Activated naive CD4-positive, alpha-beta T cell treated with anti-CD3 and anti-CD28 coated beads, Interleukin-2, amount 50 U/mL, for 72 hours (primary cell): ENCODE measurements at places on chromosomes 5 and 9. TPM values are rescaled to one million over a fixed set of nuclear protein-coding genes. Genes with fewer than 3 reads are reported as not detected.
A peak's percentile ranks its signal among the peaks of the same experiment; 100 is the strongest.

KLF4 gene
- 1.8 TPM for total RNA-seq

PCDHGA1 gene
- total RNA-seq = 0.11 TPM

- no peak for DNase-seq
Observed at GRCh38 chr9:93012963-93013855, 45.3 kb upstream of the SUSD3 start.

GRCh38 chr5:6411141-6411540 is 32.8 kb upstream of the MED10 start:
- DNase-seq = no peak

DNA sequence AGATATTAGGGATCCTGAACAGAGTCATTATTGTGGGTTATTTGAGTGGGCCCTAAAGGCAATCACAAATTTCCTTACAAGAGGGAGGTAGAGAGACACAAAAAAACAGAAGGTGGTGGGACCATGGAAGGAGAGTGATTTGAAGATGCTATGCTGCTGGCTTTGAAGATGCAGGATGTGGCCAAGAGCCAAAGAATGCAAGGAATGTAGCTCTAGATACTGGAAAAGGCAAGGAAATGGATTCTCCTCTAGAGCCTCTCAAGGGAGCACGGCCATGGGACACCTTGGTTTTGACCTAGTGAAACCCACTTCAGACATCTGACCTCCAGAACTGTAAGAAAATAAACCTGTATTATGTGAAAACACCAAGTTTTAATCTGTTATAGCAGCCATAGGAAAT is 53.8 kb downstream of the TTC39B start:
- DNase-seq = no peak

DNA sequence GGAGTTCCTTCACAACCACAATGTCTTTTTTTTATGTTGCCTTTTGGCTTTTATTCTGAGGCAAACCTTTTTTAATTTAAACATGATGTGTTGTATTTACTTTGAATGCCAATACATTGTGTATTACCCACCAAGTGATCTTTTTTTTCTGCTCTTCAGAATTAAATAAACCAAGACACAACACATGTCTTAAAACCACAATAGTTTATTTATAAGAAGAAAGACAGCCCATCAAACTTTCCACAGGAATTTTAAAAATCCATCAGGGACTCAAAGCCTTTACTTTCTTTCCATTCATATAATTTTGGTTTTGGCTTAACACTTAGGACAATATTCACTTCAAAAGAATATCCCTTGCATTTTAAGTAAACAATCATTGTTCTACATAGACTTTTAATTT is 321.8 kb upstream of the MEF2C start:
- no peak for DNase-seq

- no peak for DNase-seq
Observed at GRCh38 chr9:129983891-129984290, 59.1 kb downstream of the FNBP1 start.

SLCO6A1 gene
- total RNA-seq = not detected

MLANA gene
- total RNA-seq = not detected

DNA sequence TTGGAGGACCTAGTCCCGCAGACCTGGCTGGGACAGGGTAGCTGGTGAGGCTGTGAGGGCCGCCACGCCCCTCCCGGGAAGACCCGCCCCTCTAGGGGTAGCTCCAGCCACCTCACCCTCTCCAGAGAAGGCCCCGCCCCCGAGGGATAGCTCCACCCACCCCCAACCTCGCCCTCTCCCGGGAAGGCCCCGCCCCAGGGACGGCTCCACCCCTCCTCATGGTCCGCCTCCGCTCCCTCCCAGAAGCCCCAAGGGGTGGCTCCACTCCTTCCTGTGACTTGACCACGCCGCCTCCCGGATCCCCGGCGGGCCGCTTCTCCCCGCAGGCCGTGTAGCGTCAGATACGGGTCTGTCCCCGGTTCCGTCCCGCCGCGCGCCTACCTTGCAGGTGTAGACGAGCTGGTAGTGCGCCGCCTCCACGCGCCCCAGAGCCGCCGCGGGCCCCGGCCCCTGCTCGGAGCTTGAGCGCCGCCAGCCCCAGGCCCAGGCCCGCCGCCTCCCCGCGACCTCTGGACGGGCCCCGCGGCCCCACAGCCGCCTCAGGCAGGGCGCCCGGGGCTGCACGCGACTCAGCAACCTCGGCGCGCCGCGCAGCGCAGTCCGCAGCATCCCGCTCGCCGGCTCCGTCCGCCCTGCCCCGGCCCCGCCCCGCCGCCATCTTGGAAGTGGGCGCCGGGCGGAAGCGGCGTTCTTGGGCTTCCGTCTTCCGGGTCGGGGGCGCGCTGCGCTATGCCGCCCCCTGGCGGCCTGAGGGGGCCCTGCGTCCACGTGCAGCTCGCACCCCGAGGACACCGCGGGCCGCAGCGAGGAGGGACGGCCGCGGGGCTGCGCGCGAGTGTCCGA is at the start of gene DNLZ:
Gene DNLZ, minus strand, starts transcription at position 639 of the 843 bp plus-strand sequence. Its CDS starts 30 bp downstream, at position 609.
- DNase-seq = peak; percentile 96

DNAH5 gene
- total RNA-seq = not detected

- no peak for DNase-seq
Observed at GRCh38 chr5:14397717-14398116, 183.9 kb upstream of the OTULINL start.

SOHLH1 gene
- total RNA-seq = not detected

DNA sequence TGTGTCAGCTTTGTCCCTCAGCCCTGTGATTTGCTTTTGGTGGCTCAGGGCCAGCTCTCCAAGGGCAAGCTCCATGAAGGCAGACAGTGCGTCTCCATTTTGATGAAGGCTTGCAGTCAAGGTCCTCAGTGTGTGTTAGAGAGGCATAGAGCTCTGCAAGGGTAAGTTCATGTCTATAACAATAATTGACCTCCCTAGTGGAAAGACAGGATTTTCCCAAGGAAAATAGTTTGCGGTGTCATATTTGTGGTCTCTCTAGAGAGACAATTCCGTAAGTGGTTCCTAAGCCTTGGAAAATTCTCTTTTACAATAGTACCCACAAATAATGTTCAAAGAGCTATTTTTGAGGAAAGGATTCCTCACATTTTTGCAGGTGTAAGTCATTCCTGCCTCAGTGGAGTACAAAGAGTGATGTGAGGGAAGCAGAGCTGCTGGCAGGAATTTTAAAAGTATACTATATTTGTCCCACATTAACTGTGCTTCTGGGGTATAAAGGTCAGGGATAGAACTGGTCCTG is 40.2 kb downstream of the SLC1A3 start:
- DNase-seq = no peak

GRCh38 chr5:175470781-175471180 is 7.6 kb upstream of the SFXN1 start:
- DNase-seq = no peak

HTR1A gene
- total RNA-seq = not detected

DNA sequence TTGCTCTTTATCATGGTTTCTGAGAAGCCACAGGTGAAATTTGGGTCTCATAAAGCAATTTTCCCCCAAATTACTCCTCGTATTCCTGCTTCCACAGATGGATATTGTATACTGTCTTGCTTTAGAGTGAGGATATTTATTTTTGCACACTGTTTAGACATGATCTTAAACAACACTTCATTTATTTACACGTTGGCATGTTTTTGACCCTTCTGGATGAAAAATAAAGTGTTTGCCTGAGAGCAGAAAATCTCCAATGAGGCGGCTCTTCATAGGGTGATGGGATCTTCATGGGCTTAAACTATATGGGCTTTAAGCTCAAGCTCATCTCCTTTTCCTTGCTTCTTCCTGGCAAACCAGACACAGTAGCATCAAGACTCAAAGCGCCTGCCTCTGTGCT is 148.4 kb downstream of the MACROH2A1 start:
- no peak for DNase-seq

NEUROG1 gene
- not detected for total RNA-seq

C8G gene
- 2.5 TPM for total RNA-seq

DNA sequence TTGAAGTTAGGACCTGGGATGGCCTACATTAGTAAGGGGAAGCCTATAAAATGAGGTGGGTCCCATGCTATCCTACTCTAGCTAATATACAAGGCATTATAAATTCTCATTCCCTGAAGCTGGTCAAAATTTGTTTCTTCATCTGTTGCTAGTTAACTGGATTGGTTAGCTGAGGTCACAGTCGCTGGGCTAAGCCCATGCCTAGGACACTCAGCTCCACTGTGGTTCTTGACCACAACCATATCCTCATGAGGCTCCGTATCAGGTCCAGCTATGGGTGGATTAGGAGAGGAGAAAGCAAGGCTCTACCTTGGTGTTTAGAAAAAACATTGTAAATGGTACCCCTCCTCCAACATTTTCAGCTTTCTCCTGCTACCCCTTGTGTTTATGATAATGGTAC is 52.8 kb upstream of the RAI14 start:
- no peak for DNase-seq

- no peak for DNase-seq
Observed at GRCh38 chr5:125410537-125411070, 664.2 kb upstream of the ZNF608 start.

DNA sequence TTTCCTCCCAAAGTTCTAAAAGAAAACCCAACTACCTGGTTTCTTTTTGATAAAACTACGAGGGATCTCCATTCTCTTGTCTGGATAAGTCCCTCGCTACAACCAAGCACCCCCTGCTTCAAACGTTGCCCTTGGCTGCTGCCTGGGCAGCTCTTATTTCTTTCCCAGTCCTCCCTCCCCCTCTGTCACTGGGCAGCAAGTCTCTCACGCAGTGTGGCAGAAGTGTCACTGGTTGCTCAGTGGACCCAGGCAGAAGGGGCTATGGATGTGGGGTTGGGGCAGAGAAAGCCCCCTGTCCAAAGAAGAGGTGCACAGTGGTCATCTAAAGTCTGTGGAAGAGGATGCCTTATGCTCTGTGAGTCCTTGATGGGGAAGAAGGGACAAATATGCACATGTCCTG is 7.2 kb upstream of the SMIM32 start:
- DNase-seq = no peak

NUTM2F gene
- total RNA-seq = not detected

CDKN2B gene
- 0.09 TPM for total RNA-seq

- DNase-seq = no peak
Observed at GRCh38 chr9:76462126-76462525, 3.1 kb downstream of the GCNT1 start.

CCDC180 gene
- total RNA-seq = 0.50 TPM

SLC23A1 gene
- 0.25 TPM for total RNA-seq

DNA sequence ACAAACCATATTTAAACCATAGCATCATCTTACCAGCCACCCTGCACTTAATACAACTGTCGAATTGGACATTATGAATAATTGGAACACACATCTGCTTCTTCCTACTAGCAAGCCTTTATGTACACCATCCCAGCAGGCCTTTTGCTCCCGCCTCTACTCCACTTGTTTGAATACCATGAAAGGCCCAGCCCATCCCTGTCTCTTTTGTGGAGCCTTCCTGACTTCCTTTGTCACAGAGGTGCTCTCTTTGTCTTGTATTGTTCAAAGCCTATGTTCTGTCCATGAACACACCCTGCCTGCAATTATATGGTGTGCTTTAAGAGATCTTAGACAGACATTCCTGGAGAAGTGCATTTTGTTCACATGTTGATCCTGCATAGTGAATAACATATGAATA is 465.7 kb downstream of the DIRAS2 start:
- DNase-seq = no peak
